ENCODE measurements at places on chromosomes 1 and 21.

DNA sequence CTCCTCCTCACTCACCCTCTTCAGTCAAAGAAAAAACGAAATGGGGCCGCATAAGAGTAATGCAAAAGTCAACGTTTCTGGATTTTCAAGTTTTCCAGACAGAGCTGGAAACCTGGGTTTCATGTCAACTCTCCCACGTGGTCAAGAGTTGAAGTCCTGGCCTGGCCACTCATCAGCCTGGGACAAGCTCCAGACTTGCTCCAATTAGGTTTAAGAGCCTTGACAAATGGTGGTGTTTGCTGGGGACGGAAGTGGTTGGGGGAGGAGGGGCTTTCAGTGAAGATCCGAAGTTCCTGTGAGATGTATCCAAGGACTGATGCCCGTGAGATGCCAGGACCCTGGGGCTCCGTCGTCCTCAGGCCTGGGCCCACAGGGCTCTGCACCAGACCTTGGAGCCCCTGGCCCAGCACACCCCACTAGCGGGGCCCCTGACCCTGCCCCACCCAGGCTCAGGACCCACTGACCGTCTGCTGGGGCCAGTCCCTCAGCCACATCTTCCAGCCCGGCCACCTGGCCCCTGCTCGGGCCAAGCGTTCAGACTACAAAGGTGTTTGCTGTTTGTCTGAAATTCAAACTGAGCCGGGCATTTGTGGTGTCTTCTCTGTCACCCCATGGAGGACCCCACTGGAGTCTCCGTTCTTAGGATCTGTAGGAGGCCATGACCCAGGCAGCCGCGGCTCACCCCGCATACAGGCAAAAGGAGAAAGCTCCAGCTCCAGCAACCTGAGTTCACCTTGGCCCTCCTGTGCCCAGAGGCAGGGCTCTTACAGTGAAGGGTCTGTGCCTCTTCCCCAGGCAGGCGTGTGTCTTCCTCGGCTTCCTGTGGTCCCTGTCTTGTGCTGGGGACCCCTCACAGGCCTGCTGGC, 53.3 kb downstream of the SIK1 start:
- DNase-seq = no peak
- no peak overlapping the region for H3K4me3 ChIP-seq
- no peaks in the 10 kb centered on the region for H3K27me3 ChIP-seq
- no peak overlapping the region for H3K27ac ChIP-seq
- no peaks in the 10 kb centered on the region for H3K36me3 ChIP-seq

GRCh38 chr1:145716641-145717345, 2.5 kb upstream of the CD160 start:
- H3K4me3 ChIP-seq = no peak overlapping the region
- H3K27me3 ChIP-seq = no peaks in the 10 kb centered on the region
- peaks cover 7% of the 10 kb centered on the region for H3K4me1 ChIP-seq
- H3K27ac ChIP-seq = no peak overlapping the region
- DNase-seq = no peak

DNA sequence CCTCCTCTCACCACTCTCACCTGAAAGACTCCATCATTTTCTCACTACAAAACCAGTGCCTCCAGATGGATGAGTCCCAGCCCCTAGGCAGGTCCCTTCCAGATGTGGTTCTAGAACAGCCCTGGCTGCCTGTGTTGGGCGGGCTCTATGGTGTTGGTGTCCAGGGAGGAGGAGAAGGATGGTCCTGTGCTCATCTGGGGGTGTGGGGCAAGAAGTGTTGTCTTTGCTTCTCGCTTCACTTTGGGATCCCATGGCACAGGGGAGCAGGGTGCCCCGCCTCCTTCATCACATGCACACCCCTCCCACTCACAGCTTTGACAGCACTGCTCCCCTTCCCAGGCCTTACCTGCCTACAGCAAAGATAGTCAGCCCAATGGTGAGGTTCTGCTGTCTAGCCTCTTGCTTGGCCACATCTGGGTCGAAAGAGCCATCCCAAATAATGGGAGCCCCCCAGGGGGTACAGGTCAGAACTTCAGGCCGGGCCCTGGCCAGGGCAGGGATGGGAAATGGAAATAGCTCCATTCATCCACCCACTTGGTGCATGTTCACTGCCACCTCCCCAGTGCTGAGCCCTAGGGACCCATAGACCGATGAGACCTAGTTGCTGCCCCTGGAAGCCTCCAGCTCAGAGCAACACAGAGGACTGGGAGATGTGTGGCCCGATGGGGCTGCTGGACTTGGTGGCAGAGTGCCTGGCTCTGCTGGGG, 9.0 kb downstream of the A3GALT2 start:
- no peaks in the 10 kb centered on the region for H3K36me3 ChIP-seq
- no peak overlapping the region for H3K27ac ChIP-seq
- H3K4me1 ChIP-seq = no peaks in the 10 kb centered on the region
- H3K4me3 ChIP-seq = no peak overlapping the region

- no peaks in the 10 kb centered on the region for H3K36me3 ChIP-seq
- no peaks in the 10 kb centered on the region for H3K27me3 ChIP-seq
- H3K27ac ChIP-seq = peak overlapping the region; percentile 55
- no peak for DNase-seq
These were observed 46.9 kb downstream of the CD34 start for GRCh38 chr1:207863893-207864535.

Data from testis (tissue), 5 donors.